ELR (cell line): ENCODE measurements at places on chromosomes 4 and X.

- no peak for DNase-seq
These were observed 524 bp upstream of the EXOSC9 start for GRCh38 chr4:121800638-121800960.

GRCh38 chrX:143683486-143683885 is 37.1 kb downstream of the SPANXN2 start:
- no peak for DNase-seq

DNA sequence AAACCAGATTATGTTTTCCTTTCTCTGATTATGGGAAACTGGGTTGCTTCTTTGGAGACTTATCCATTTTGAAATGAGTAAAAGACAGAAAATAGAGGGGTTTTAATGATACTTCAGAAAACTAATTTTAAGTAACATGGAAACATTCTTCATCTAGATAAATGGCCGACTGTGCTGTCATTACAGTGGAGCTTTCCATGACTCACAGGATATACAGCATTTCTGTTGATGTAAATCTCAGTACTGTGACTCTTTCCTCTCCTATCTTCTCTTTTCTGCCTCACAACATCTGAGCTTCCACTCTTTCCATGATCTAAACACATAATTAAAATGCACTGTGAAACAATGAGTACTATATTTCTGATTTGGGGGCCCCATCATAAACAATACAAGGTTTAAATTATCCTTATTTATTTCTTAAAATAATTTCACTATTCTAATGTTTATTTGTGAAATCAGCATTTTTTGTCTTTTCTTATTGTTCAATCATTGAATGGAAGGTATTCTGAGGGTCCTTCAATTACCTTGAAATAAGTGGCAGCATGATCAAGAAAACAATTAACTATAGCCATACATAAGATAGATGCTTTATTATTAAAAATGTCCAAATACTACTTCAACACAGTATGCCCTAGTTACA is 19.3 kb downstream of the SEC24D start:
- peak; percentile 72 for DNase-seq

GRCh38 chrX:56343219-56343618 is 111.1 kb downstream of the KLF8 start:
- DNase-seq, result no peak

DNA sequence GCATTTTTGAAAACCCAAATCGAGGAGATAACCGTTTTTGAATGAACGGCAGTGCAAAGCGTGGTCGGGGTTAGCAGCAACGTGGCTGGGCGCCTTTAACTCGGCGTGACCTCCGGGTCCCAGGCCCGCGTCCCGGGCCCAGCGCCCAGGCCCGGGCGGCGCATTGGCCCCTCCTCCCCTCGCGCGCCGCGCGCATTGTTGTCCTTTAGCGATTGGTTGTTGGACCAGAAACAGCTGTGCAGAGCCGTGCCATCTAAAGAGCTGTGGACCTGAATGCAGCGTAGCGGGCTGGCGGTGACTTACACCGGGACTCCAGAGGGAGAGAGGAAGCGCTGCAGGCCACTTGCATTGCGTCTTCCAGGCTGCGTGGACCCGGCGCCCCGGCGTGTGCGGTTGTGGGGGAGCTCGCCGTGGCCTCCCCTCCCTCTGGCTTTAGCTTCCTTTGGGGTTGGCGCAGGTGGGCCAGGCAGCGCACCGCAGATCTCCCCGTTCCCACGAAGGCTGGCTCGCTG is at the start of gene STOX2:
Gene STOX2 (plus strand): TSS at position 227 of the 512 bp plus-strand sequence. CDS start 1,484 bp downstream, outside the sequence.
- DNase-seq, result no peak

GRCh38 chr4:162366146-162366545 is 202.3 kb upstream of the FSTL5 start:
- DNase-seq, result no peak

DNA sequence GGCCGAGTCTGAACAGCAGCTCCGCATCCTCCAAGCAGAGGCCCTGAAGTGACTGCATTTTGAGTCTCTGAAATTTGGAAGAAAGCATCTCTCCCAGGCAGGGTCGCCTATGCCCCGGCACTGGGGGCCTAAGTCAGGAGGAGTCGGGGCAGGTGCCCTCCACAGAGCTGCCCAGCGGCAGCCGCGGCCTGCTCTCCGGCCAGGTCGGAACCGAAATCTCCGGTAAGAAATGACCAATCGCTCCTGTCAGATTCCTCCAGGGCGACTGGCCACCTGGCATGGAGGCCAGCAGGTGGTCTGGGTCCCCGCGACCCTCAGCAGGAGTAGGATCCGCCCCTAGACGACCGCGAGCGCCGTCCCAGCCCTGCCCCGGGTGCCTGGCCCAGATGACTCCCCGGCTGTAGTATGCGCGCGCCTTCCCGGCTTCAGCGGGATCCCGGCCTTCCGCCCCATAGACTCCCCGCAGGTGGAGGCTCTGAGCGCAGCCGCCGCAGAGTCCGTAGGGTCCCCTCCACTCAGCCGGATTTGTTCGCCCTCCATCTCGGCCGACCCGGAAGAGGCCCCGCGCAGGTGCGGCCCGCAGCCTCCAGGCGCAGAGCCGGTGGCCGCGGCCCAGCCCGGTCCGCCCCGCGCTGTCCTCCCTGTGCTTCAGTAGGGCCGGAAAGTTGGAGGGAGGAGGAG is 1.5 kb downstream of the NKX1-1 start:
- no peak for DNase-seq

- no peak for DNase-seq
These were observed 26.6 kb downstream of the ZRSR2 start for GRCh38 chrX:15816886-15817285.

DNA sequence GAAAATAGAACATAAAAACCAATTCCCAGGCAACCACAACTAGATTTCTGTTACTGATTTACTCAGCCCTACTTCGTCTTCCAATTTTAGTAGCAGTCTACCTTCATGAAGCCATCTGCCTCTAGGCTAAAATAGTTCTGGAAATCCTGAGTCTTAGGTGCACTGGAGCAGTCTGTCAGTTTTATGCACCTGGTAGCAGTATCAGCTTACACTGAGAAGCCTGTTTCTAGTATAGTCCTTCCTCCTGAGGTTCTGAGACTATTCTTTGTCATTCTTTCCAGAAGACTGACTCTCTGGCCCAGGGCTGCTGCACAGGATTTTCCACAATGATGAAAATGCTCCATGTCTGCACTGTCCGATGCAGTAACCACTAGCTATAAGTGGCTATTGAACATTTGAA is 16.9 kb upstream of the HPRT1 start:
- DNase-seq, result no peak

DNA sequence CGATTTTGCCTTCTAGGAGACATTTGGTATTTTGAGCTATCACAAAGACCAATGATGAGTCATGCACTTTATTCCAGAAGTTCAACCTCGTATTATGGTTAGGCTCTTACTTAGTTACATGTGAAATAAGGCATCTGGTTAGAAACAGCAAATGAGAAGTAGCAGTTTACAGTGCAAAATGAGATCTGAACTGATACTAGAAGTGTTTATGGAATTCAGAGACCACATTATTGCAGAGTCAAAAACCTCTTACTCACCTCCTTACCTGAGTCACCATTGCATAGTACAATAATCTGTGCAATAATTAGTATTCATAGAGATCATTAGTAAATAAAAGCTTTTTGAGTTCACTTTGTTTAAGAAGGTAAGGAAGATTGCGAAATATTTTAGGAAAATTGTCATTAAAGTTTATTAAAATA is 38.7 kb downstream of the SEC24B start:
- peak; percentile 67 for DNase-seq

GRCh38 chrX:19624739-19625138 is 109.4 kb upstream of the MAP3K15 start:
- peak; percentile 18 for DNase-seq

DNA sequence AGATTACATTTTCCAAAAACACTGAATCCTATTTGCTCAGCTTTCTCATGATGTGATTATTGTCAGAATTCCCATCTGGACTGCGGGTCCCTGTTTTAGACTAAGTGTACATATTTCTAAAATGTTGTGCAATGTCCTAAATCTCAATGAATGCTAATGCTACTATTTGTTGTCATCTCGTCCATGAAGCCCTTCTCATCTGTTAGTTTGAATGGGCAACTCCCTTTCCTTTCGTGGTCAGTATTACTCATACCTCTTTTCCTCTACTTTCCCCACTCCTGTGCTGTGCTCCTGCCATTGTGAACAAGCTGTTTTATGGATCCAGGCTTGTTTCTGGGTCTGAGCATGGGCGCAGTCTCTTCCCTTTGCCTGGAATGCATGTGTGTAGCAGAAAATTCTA is 91.0 kb downstream of the MID1 start:
- peak; percentile 68 for DNase-seq

GRCh38 chr4:181416966-181417365 is 826.2 kb upstream of the TENM3 start:
- DNase-seq, result no peak

- no peak for DNase-seq
These were observed 35.9 kb upstream of the GRPEL1 start for GRCh38 chr4:7103607-7104365.

DNA sequence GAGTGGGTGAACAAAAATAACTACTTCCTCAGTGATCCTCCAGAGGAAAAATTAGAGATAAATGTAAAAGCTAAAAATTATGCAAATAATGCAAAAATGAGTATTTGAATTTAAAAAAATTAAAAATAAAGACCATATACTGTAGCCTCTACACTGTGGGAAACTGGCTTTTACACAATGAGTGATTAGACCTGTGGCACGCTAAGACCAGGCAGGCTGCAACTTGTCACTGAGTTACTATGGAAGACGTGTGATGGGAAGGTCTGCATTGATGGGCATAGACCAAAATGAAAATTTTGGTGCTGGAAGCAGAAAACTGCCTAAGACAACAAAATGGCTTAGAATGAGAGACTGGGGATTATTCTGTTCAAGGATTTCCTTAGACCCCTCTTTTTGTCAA is 30.2 kb downstream of the BTC start:
- no peak for DNase-seq

DNA sequence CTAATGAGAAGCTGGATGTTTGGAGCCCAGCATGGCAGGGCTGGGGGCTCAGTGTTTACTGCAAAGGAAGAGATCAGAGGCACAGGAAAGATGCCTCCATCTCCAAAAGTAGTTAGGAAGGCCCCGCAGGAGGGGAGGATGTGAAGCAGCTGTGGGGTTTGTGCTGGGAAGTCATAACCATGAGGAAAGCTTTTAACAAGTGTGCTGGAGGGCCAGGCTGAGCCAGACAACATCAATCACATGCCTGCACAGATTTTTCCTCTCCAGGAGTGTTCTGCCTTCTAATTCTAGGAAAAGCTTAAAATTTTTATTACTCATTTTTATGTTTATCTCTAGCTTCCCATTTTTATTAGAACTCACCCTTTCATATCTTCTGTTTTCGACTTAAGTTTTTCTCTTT is 65.4 kb downstream of the GPR82 start:
- no peak for DNase-seq

GRCh38 chr4:181792641-181793040 is 450.6 kb upstream of the TENM3 start:
- DNase-seq, result no peak
